LoVo (cell line): ENCODE measurements at places on chromosomes 11 and 22.

GRCh38 chr11:38274031-38274430, 1676.0 kb upstream of the RAG2 start:
- DNase-seq, result no peak

GRCh38 chr11:18707811-18708340, 9.3 kb downstream of the TMEM86A start:
- no peak for DNase-seq

DNA sequence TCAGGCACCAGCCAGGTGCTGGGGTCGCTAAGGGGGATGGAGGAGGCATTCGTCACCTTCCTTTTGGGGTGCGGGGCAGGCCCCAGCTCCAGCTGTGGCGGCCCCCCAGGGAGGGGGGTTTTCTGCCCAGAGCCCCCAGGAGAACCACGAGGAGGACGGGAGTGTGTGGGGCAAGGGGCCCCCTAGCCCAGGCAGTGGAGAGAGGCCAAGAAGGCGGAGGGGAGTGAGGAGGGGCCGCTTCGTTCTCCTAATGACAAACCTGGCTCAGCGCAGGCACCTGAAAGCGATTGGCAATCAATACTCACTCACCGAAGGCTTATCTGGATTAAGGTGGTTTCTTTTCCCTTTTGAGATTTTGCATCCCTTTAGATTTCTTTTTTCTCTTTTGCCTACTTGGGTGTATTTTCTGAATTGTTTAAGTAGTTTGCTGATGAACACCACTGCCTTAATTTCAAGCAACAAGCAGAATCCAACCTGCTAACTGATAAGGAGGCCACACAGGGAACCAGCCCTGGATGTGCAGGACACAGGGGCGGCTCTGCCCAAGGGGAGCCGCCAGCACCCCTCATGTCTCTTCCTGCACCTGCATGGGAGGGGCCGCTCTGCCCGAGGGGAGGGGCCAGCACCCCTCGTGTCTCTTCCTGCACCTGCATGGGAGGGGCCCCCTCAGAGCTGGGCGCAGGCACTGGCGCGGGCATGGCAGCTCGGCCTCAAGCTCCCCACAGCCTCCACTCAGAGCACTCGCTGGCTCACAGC, 122.3 kb downstream of the BRD1 start:
- DNase-seq, result no peak

DNA sequence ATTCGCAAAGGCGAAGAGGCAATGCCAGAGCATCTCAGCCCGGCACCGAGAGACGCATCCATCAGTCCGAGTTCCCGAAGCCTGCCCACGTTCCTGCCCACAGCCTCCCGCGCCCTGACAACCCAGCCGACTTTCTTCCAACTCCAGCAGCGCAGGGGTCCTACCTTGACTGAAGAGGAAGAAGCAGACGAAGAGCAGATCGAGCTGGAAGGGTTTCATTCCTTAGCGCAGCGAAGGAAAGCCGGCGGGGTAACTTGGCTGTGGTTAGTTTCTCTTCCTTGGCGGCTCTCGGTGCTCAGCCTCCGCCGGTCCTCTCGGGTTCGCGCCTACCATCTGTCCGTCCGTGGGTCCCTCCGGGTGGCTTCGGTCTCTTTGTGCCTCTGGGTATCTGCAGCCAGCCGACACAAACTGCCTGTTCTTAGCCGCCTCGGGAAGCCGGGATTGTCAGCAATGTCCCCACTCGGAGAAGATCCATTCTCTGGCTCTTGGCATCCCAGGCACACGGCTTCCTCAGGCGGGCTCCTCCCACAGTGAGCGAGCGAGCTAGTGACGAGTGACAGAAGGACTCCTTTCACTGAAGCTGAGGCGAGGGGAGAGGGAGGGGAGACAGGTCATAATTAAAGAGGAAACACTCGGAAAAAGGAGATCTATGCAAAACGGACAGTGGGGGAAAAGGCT, at the start of gene KIRREL3:
Gene KIRREL3 (minus strand): TSS at position 480 of the 678 bp plus-strand sequence.
- no peak for DNase-seq

GRCh38 chr22:49763696-49764095, 64.0 kb downstream of the BRD1 start:
- no peak for DNase-seq

DNA sequence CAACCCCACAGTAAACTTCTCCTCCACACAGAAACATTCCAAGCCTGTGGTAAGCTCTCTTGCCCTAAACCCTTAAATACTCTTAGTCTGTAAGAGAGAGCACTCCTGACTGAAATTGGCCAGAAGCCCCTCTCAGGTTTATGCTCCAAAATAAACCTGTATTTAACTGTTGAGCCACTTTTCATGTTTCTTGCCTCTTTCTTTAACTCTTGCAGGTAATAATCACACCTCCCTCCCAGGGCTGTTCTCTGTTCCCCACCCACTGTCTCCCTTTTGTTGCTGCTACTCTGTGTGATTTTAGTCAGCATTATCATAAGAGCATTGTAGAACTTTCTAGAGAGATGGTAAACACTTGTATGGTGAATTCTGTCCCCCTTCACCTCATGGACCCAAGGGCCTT, 2.1 kb upstream of the IFT27 start:
- no peak for DNase-seq

DNA sequence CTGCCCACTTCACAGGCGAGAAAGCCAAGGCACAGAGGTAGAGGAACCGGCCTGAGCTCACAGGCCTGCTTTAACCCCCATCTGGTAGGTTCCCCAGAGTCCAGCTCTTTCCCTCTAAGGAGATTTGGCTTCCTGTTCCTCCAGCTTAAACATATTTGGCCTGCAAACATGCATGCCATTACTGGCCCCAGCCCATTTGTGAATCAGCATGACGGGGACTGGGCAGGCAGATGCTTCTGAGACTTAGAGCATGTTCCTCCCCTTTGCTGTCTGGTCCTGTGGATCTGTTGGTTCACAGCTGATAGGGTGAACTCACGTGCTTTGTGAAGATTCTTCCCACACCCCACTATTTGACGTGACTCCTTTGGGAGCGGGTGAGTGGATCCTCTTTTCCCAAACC, 12.6 kb downstream of the CHST1 start:
- no peak for DNase-seq

GRCh38 chr22:22164541-22165272, 79.9 kb upstream of the VPREB1 start:
- no peak for DNase-seq

DNA sequence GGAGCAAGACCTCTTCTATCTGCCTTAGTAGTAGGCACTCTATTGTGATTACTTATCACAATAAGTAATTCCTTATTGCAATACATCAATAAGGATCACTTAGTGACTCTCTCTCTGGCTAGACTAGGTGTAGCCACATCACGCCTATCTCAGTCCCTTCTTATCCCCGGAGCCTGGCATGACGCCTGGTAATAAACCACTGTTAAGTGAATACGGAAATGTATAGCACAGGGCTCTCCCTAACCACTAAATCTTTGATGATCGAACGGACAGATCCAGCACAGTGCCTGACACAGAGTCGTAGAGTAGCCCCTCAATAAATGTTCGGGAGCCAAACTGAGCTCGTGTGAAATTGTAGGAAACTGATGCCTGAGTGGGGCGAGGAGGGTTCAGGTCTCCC, 143.3 kb downstream of the FBXO7 start:
- no peak for DNase-seq

DNA sequence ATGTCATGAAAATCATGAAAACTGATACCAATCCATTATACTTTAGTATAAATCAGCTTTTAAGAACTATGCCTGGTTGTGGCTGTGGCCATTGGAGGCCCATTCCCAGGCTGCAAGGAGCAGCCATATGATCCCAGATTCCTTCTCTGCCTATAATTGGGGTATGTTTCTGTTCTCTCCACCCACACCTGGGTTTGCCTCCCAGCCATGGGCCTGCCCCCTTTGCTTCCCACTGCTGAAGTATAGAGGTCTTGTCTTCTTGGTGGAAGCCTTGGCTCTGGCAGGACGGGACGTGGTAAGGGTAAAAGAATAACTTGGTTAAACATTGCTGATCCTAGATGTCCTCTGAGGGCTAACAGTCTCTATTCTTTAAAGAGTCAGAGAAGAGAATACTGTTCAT, 2.4 kb downstream of the MICAL2 start:
- no peak for DNase-seq

DNA sequence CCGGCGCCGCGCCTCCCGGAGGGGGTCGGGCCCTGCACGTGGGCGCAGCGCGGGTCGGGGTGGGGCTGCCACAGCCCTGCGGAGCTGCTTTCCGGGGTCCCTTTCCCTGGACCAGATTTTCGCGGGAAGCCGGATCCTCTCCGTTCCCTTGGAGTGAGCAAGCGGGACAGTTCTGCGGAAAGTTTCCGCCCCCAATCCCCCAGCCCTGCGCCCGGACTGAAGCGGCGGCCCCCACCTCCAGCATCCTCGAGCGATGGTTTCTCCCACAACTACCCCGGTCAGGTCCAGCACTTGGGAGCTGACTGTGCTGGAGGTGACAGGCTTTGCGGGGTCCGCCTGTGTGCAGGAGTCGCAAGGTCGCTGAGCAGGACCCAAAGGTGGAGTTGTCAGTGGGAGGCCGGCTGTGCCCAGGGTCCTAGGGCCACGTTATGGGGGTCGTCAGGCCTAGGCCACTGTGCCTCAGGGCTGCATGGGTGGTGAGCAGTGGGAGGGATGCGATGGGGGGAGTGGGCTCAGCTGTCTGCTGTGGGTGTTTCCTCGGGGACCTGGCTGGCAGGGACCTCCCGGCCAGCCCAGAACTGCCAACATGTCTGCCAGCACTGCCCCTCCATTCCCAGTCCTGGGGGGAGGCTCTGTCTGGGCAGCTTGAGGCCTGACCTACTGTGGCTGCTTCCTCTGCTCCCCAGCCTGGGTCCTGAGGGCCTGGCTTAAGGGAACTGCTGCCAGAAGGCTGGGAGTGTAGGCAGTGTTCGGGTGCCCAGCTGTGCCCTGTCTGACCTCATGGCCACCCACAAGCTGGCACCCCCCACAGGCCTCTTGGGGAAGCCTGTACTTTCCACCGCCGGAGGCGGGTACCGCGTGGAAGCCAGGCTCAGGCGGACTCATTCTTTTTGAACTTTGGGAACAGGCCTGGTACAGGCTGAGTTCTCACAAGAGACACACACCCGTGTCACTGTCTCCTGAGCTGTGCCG, 726 bp downstream of the ST3GAL4 start:
- no peak for DNase-seq

- no peak for DNase-seq
Observed at GRCh38 chr11:77636731-77637344, 756 bp downstream of the CLNS1A start.

GRCh38 chr22:25051983-25052710, 99.6 kb downstream of the KIAA1671 start:
- DNase-seq, result no peak

- DNase-seq, result no peak
Observed at GRCh38 chr11:58829786-58830185, 14.7 kb downstream of the GLYATL2 start.

DNA sequence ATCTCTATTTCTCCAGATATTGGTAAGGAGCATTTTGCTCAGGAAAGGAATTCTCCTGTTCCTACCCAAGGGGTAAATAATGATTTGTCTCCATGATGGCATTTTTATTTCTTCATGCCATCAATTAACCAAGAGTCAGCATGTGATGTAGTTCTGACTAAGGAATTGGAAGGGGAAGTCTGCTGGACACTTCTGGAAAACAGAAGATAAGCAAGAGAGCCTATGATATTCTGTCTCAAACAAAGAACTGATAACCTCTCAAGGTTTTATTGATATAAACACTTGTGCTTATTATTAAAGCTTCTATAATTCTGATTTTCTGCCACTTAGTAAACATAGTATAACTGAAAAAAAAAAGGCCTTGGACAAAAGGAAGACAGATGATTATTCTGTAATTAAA, 673.0 kb upstream of the CHORDC1 start:
- DNase-seq, result no peak

- no peak for DNase-seq
Observed at GRCh38 chr11:33885338-33886005, 6.4 kb downstream of the LMO2 start.

- no peak for DNase-seq
Observed at GRCh38 chr11:985406-985805, 51.1 kb downstream of the MUC6 start.

- DNase-seq, result no peak
Observed at GRCh38 chr11:12979928-12980689, 29.0 kb upstream of the RASSF10 start.

GRCh38 chr11:75303544-75304224, 47.8 kb downstream of the ARRB1 start:
- DNase-seq, result no peak

DNA sequence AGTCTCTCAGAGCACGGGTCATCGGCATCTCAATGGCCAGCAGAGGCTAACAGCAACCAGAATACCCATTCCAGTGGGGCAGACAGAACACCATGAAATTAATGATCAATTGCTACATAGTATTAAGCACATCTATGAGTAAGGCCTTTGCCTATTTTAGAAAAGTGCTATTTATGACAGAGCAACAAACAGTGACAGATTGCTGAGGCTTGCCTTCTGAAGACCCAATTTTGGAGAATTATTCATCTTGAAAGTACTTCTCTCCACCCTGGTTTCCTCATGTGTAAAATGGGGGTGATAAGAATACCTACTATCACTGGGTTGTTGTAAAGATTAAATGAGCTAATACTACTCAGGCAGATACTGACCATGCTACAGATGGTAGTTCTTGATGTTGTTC, 232.7 kb downstream of the TENM4 start:
- DNase-seq, result no peak

DNA sequence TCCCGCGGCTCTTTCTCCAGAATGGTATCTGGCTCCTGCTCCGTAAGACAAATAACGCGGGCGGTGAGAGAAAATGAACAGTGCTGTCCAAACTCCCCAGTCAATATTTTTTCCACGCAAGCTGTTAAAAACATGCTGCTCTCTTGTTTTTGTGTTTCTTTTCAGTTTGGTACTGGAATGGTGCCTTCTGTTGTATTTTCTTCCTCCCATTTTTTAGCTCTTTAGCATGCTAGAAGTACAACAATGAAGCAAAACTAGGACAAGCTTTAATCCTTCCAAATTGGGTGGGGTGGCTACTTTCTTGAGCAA, 599 bp upstream of the PPP2R1B start:
- no peak for DNase-seq

DNA sequence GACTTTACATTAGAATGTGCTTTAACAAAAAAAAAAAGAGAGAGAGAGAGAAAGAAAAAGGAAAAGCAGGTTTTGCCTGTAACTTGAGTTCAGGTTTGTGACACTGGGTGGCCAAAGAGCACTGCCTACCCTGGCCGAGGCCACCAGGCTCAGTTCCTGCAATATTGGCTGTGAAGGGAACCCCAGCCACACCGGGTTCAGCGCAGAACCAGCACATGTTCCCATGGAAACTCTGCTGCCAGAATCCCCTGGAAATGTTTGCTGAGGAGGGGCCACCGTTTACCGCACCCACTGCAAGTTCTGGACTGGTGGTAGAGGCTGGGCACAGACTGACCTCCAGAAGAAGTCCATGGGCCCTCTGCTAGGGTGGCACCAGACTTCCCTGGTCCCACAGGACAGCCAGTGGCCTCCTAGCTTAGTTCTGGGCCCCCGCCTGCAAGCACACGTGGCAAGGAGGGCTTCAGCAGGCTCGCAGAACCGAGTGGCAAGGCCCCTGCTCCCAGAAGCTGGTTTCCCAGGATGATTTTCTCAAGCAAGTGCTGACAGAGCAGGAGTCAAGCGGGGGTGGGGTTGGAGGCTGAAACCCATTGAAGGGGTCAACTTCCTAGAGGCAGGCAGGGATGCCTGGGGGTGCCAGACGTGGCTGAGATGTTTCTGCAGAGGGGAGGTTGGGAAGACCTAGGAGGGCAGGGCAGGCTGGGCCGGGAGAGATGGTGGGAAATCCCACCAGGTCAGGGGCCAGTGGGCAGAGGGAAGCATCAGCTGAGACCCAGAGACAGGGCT, 51.2 kb downstream of the NFAM1 start:
- no peak for DNase-seq

- no peak for DNase-seq
Observed at GRCh38 chr22:40434745-40435144, 64.4 kb downstream of the SGSM3 start.
